ENCODE measurements at places on chromosomes 7 and 10. TPM values are rescaled to one million over a fixed set of nuclear protein-coding genes. Genes with fewer than 3 reads are reported as not detected.

The ZNF107 gene
- 9.3 TPM for total RNA-seq

The CALHM1 gene
- not detected for total RNA-seq

The ADAM22 gene
- total RNA-seq = 6.1 TPM

The HMX2 gene
- not detected for total RNA-seq

The CTTNBP2 gene
- total RNA-seq = 25.0 TPM

DNA sequence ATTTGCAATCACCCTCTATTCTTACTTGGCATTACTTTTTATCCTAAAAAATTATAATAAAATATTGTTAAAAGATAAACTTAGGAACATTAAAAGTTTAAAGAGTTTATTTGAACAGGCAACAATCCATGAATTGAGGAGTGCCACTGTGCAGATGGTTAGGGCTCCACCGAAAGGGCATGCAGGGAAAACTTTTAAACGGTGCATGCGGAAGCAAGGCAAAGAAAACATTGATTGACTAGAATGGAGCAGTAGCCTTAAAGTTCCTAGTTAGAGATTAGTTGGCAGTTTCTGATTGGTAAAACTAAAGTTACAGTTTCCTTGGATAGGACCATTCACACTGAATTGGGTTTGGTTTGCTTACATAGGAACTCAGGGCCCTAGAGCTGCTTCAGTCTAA lies 17.3 kb downstream of the CC2D2B start:
- DNase-seq = no peak

DNA sequence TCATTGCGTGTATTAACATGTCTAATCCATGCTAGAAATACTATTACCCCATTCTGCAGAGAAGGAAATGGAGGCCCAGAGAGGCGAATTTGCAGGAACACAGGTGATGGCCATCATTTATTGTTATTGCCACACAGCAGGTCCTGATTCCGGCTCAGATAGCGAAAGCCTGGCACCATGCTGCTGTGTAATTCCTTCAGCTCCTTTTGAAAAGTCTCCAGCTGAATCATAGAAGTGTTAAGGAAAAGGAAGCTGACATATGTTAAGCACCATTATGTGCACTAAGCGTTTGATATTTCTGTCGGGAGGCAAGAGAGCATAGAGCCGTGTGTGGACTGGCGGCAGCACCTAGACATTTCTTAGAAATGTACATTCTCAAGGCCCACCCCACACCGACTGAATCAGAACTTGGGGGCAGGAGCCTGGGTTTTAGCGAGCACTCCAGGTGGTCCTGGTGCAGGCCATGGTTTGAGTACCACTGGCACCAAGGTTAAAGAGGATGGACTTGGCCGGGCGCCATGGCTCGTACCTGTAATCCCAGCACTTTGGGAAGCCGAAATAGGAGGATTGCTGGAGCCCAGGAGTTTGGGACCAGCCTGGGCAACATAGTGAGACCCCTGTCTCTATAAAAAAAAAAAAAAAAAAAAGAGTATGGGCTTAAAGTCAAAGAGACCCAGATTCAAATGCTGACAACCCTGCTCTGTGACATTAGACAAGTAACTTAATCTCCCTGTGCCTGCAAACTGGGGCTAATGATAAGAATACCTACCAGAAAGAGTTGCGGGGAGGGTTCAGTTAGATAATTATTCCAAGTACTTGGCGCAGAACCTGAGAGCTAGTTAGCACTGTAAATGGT lies 52.2 kb downstream of the UNC5B start:
- DNase-seq = no peak

DNA sequence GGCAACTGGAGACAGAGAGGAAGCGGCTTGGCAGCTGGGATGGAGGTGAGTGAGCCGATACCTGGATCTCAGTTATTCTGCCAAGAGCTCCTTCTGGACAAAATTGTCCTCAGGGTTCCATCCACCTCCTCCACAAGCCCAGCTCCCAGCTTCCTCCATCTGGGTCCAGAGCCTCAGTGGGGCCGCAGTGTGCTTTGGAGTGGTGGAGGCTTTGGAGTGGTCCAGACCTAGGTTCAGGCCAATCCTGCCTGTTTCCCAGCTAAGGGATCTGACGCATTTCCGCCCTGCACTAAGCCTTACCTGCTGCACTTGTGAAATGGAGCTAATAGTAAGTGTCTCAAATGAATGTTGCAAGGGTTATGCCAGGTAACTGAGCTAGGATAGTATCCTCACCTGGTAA lies 355.7 kb upstream of the SHH start:
- DNase-seq = no peak

DNA sequence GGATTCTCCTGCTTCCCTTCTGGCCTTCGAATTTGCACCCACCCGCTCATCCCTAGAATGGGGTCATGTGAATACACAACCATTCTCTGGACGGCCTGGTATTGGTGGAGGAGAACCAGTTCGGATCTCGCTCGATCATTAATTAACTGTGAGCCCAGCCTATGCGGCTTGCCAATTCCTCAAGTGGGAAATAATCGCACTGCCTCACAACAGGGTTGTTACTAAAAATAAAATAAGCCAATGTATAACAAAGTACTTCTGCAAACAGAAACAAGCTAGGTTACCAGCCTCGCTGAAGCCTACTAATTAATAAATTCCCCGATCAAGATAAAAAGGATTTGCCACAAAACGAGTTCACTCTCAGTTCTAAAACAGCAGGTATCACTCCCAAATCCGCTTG lies 16.2 kb downstream of the CTBP2 start:
- DNase-seq = no peak

- DNase-seq = no peak
These were observed 142.6 kb upstream of the CAV2 start for GRCh38 chr7:116356979-116357378.

DNA sequence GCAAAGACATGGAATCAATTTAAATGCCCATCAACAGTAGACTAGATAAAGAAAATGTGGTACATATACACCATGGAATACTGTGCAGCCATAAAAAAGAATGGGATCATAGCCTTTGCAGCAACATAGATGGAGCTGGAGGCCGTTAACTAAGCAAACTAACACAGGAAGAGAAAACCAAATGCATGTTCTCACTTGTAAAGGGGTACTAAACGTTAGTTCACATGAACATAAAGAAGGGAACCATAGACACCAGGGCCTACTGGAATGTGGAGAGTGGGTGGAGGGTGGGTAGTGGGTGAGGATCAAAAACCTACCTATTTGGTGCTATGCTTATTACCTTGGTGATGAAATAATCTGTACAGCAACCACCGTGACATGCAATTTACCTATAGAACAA lies 78.4 kb upstream of the GSDME start:
- DNase-seq = no peak

GRCh38 chr10:75472685-75473084 lies 41.3 kb downstream of the LRMDA start:
- no peak for DNase-seq

DNA sequence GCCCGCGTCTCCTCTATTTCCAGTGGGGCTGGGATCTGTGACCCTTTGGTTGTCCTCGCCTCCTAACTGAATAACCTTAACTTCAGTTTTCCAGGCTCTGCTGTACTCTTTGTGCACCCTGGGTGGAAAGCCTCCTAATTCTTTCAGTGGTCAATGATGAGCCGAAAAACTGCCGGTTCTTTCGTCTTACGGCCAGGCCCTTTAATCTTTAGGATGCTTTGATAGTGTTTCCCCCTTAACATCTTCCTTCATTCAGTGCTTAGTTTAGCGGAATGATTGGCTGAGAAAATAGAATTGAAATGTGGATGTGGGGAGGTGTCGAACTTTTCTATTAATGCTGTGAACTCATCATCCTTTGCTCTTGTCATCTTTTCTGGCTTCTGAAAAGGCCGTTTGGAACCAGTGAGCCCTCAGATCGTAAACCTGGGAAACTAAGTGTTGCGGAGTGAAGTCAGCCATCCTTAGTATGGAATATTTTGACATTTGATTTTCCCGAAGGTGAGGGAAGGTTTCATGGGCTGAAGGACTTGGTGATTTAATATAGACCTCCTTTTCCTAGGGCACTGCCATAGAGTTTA lies 847 bp downstream of the GARS1 start:
- no peak for DNase-seq

DNA sequence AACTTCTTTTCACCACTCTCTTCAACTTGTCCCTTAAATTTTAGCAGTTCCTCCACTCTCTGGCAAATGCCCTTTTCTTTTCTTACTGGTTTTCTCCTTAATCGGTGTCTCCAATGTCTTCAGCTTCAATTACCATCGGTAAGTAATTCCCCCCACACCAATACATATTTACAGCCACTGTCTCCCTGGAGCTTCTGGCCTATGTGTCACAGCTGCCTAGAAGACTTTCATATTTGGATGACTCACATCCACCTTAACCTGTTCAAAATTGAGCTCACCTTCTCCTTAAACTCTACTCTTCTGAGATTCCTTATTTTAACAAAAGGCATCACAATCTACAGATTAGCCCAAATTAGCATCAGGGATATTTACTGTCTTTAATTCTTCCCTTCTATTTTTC lies 380.4 kb downstream of the POM121L12 start:
- no peak for DNase-seq

GRCh38 chr10:79055892-79056291 lies 12.9 kb upstream of the ZMIZ1 start:
- DNase-seq = no peak

- DNase-seq = no peak
These were observed 97.9 kb upstream of the ANK3 start for GRCh38 chr10:60487543-60487942.

DNA sequence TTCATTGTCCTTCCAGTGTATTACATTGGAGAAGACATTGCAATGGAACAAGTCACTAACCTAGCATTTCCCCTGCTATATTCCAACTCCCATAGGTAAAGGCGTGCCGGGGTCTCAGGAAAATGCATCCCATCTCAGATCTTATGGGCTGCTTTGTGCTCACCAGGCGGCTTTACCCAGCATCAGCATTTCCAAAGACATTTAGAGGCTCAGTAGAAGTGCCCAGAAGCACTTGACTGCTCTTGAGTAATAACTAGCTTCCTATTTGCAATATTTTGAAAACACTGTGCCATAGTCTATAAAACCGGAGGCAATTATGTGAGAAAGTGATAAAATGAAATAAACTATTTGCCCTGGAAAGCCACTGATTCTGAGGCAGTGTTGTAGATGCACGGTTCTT lies 415.0 kb upstream of the NPVF start:
- no peak for DNase-seq

All from vagina (tissue), 2 donors.